ENCODE measurements at places on chromosomes 12 and 14.

DNA sequence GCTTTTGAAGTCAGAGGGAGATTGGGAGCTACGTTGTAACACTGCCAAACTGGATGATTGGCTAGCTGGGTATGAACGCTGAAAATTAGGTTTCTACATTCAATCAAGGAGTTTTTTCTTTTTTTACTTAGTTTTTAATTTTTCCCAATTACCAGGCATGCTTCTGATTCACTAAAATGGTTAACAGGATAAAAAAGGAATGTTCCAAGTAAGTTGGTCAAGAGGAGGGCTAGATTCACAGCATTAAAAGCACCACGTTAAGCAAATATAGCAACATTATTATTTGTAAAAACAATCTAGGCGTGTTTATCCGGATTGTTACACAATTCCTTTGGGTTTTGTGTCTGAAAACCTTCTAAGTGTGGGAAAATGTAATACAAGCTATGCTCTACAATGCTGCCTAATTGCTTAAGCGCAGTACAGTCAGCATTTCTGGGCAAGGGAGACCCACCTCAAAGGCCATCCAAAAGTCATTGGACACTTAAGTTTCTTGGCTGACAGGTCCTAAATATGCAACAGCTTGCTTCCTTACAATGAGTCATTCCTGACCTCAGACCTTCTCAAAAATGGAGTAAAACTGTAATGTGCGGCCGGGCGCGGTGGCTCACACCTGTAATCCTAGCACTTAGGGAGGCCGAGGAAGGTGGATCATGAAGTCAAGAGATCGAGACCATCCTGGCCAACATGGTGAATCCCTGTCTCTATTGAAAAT is 1.2 kb downstream of the RPLP0 start:
- DNase-seq = peak; percentile 66

DNA sequence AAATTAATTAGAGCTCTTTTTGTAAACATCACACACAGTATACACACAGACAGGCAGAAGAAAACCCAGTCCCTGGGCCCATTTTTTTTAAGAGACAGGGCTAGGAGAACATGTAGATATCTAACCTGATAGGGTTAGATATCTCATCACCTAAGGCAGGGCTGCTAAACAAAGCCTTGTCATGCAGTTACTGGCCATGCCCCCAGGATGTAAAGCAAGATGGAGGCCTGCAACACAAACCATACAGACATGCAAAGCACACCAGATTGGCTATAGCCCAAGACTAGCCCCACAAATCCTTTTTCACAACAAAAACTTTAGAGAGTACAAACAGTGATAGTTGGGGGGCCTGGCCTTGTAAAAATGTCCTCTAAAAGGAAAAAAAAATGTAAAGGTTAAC is 20.5 kb downstream of the CLEC2A start:
- no peak for DNase-seq

- DNase-seq = peak; percentile 25
Measured at GRCh38 chr14:38731962-38732361, 371.1 kb downstream of the SEC23A start.

DNA sequence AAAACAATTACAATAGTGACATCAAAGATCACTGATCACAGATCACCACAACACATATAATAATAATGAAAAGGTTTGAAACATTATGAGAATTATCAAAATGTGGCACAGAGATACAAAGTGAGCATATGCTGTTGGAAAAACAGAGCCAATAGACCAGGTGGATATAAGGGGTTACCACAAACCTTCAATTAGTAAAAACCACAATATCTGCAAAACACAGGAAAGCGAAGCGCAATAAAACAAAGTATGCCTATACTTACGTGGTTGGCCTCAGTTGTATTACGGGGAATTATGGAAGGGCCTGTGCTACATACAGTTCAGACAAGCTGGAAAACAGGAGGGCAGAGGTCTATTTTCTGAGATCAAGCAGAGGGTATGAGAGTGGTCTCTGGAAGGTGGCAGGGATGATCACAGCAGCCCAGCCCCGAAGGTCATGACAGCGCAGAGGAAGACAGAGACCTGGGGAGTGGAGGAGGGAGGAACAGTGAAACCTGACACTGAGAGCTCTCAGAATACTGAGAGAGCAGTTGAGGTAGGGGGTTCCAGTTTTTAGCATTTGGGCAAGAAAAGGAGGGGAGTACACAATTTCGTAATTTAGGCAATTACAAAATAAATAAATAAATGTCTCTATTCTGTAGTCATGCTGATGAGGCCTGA is 41.3 kb downstream of the IFNG start:
- DNase-seq = no peak

DNA sequence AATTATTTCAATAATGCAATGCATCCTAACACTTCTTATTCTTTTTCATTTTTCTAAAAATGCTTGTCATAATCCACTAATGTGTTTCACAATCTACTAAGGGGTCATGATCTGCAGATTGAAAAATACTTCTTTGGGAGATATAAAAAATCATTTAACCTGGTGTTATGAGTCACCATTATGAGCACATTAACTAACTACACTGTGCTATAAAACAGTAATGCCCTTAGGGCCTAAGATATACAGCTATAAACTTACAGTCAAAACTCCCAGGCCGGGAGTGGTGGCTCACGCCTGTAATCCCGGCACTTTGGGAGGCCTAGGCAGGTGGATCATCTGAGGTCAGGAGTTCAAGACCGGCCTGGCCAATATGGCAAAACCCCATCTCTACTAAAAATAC is 14.2 kb downstream of the ATXN2 start:
- no peak for DNase-seq

DNA sequence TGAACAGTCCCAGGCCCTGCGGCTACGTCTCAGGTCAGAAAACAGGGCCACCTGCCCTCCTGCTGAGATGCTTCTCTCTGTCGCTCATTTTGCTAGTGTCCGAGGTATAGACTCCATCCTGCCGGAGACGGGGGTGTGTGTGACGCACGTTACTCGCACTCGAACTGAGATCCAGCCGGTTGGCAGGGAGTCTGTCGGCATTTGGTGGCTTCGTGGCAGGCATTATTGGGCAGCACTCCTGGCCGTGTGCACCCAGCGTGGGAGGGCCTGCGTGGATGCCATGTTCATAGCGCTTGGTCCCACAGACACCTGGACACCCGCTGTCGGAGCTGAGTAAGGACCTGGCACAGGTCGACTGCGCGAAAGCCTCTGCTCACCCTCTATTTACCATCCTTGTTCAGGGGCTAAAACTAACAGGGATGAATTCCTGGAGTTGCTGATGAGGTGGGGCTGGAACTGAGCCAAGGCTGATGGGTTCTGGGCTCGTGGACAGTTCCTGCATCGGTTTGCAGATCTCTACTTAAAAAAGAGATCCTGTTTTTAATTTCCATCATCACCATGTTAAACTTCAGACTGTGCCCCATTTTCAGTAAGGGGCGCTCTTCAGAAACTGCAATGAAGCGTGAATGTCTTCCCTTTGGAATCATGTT is 28.6 kb downstream of the AACS start:
- no peak for DNase-seq

- DNase-seq = no peak
Measured at GRCh38 chr14:106556665-106557289, 1030.4 kb downstream of the TMEM121 start.

All from astrocyte of the hippocampus (primary cell).